ENCODE measurements at places on chromosomes 1 and 21.

- no peak for DNase-seq
These were observed 29.6 kb downstream of the EPS15 start for GRCh38 chr1:51489472-51489871.

GRCh38 chr1:188669728-188670382, 1807.8 kb downstream of the BRINP3 start:
- DNase-seq, result no peak

GRCh38 chr1:89206373-89206772, 7.6 kb upstream of the GBP4 start:
- no peak for DNase-seq

DNA sequence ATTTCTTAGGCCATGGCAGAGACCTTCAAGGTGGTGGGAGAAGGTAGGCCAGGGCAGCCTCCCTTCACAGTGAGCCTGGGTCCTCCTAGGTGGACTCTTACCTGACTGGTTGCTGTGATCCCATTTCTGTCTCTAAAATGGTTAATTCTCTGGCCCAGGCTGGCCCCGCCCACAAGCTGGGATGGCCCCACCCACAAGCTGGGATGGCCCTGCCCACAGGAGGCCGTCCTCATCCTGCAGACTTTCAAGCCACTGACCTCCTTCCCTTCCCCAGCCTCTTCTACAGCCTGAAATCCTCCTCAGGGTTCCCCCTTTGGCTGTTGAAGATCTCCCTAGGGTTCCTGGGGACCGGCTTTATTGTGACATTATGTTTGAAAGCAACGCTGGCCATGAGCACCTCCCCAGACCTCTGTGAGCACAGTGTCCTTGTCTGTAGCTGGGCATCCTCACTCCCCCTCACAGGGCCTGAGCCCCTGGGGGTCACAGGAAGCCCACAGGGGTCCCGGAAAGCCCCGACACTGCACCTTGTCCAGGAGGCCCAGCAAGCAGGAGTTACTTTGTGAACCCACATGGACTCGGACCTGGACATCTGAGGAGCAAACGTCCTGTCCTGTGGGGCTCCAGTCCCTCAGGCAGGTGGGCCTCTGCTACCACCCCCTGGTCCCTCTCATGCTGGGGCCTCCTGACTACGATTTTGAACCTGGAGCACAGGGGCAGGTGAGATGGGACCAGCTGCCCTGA, 621.7 kb downstream of the MATN1 start:
- DNase-seq, result no peak

- DNase-seq, result no peak
These were observed 79.3 kb upstream of the DIRAS3 start for GRCh38 chr1:68129536-68130250.
